GM12878 (cell line): ENCODE measurements at places on chromosomes 12 and 14.

GRCh38 chr12:109608270-109608669 is 34.7 kb downstream of the MVK start:
- H3K36me3 ChIP-seq, result no peaks in the 10 kb centered on the region
- H3K27me3 ChIP-seq, result no peaks in the 10 kb centered on the region
- no peak overlapping the region for H3K4me3 ChIP-seq
- no peak for DNase-seq
- no peaks in the 10 kb centered on the region for H3K4me1 ChIP-seq

DNA sequence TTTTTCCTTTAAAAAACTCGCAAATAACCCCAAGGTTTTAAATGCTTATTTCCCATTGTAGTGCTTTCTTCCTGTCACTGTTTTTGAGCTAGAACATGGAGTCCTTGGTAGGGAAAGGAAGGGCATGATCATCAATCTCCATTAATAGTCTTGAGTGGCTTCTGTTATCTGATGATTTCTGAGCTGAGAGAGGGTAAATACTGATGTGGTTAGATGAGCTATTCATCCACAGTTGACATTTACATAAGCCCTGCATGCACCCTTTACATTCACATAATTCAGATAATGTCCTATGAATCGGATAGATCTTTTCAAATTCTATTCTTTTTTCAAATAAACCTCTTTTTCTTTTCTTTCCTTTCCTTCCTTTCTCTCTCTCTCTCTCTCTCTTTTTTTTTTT is 81.4 kb downstream of the NTN4 start:
- H3K4me3 ChIP-seq, result no peak overlapping the region
- H3K27ac ChIP-seq, result no peak overlapping the region
- no peaks in the 10 kb centered on the region for H3K4me1 ChIP-seq
- no peak for DNase-seq

DNA sequence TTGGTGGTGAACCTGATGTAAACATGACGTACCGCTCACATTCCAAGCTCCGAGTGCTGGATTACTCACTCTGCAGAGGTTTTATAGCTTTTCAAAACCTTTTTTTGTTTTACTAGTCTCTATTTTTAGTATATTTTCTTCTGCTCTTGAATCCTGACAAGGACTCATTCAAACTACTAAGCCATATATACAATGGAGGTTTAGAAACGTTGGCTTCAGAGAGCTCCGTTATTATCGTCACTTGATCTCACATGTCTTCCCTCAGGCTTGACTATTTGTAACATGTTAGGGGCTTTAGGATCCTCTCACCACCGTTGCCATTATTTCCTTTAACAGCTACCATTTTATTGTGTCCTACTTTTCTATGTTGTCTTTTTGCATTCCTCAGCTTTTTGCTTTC is 1321.5 kb upstream of the FLRT2 start:
- H3K36me3 ChIP-seq, result no peaks in the 10 kb centered on the region
- H3K4me1 ChIP-seq, result no peaks in the 10 kb centered on the region
- H3K4me3 ChIP-seq, result no peak overlapping the region
- no peaks in the 10 kb centered on the region for H3K27me3 ChIP-seq
- H3K27ac ChIP-seq, result no peak overlapping the region
- DNase-seq, result no peak

GRCh38 chr12:58030566-58031279 is 89.4 kb downstream of the ATP23 start:
- no peaks in the 10 kb centered on the region for H3K27me3 ChIP-seq
- no peaks in the 10 kb centered on the region for H3K4me1 ChIP-seq
- H3K4me3 ChIP-seq, result no peak overlapping the region

DNA sequence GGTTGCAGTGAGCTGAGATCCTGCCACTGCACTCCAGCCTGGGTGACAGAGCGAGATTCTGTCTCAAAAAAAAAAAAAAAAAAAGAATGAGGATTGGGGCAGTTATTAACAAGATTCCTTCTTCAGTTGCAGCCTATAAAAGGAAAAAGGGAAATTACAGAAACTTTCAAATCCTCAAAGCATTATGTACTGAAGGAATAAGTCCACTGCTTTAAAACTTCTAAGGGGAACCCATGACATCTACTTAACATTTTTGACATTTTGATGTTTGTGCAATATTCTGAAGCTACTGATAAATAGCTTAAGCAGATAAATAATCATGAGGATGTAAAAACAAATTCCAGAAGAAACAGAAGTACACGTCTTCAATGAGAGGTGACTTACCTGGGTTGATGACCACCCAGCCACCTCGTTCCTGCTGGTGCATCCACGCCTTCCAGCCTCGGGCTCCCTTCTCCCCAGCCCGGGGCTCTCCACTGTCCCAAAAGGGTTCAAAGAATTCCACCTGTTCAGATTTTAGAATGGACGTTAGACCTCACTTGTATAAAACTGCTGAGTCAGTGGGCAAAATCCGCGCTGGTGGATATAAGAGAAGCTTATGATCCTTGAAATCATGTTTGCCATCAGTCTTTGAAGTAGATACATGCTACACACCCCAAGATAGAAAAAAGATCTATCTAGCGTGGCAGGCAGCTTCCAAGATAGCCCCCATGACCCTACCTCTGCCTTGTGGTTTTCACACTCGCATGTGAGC is 33.7 kb downstream of the NRDE2 start:
- no peaks in the 10 kb centered on the region for H3K4me1 ChIP-seq
- DNase-seq, result no peak
- no peak overlapping the region for H3K4me3 ChIP-seq
- no peaks in the 10 kb centered on the region for H3K27me3 ChIP-seq

- no peak for DNase-seq
- no peaks in the 10 kb centered on the region for H3K36me3 ChIP-seq
- H3K4me1 ChIP-seq, result no peaks in the 10 kb centered on the region
These were observed 446.7 kb upstream of the CCDC196 start for GRCh38 chr14:66039495-66039894.

DNA sequence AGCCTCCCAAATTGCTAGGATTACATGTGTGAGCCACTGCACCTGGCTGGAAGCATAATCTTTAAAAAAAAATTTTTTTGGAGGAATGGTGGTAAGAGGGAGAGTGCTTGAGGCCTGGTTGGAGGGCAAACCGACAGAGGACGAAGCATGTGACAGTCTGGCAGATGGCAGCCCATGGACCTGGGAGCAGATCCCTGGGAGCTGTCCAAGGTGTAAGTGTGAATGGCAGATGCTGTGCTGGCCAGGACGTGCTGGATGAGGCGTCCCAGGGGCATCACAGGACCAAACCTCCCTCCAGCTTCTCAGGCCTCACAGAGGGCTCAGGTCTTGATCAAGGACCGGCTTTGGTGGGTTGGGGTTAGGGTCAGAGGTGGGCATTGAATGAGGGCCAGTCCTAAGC is 128.4 kb upstream of the NCOR2 start:
- DNase-seq, result no peak
- H3K27ac ChIP-seq, result no peak overlapping the region
- H3K4me3 ChIP-seq, result no peak overlapping the region
- peaks cover 4% of the 10 kb centered on the region; the same call in 1 of the 2 replicates for H3K4me1 ChIP-seq
- no peaks in the 10 kb centered on the region; the same call in 1 of the 2 replicates for H3K27me3 ChIP-seq
- no peaks in the 10 kb centered on the region for H3K36me3 ChIP-seq

GRCh38 chr12:70609739-70610491 is 27.3 kb downstream of the PTPRB start:
- no peaks in the 10 kb centered on the region for H3K36me3 ChIP-seq
- H3K4me3 ChIP-seq, result no peak overlapping the region

DNA sequence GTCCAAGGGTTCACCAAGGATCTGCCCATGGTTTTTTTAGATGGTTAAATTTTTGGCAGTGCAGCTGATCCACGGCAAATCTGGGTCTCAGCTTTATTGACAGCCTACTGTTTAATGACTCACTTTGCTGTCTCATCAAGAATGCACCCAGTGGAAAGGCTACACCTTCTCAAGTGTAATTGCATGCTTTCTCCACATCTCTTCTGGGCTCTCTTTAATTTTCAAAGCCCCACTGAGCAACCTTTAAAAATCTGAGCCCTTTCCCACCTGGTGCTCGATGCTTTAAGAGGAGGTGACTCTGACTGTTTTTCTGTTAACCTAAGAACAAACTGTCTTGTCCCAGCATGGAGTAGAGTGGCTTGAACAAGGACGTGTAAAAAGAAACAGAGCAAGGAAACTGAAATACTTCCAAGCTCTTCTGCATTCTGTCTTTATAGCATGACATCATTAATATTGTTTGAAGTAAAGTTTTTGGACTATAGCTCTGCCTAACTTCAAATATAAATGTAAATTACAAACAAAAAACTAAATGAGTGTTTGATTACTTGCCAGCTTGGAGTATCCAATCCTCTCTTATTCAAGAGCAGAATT is 214.2 kb upstream of the KRR1 start:
- no peaks in the 10 kb centered on the region for H3K4me1 ChIP-seq
- H3K27me3 ChIP-seq, result no peaks in the 10 kb centered on the region
- DNase-seq, result no peak
- no peaks in the 10 kb centered on the region for H3K36me3 ChIP-seq
- H3K4me3 ChIP-seq, result no peak overlapping the region

DNA sequence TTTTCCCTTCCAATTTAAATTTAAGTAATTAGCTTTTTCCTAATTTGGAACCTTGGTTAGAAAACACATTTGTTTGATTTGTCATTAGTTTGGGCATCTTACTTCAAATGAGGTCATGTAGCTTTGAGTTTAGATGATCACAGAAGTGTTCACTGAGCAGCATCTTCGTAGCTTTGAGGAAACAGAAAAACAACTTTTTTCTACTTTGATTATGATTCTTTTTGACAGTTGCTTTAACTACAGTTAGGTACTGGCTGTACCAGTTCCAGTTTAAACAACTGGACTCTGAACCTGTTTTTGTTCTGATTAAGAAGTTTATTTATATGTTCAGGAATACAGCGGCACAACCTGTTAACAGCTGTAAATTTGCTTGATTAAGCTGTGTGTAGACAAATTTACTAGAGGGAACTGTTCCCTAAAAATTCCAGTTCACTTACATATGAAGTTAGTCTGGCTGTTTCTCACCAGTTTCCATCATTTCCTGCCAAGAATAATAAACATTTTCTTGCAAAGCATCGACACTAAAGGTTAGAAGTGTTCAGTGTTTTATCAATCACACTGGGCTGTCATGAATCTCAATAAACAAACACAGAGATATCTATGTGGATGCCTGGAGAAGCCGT is 191.9 kb downstream of the RAD51B start:
- H3K4me1 ChIP-seq, result no peaks in the 10 kb centered on the region
- no peaks in the 10 kb centered on the region for H3K27me3 ChIP-seq
- H3K27ac ChIP-seq, result no peak overlapping the region
- no peak for DNase-seq
- H3K36me3 ChIP-seq, result no peaks in the 10 kb centered on the region

DNA sequence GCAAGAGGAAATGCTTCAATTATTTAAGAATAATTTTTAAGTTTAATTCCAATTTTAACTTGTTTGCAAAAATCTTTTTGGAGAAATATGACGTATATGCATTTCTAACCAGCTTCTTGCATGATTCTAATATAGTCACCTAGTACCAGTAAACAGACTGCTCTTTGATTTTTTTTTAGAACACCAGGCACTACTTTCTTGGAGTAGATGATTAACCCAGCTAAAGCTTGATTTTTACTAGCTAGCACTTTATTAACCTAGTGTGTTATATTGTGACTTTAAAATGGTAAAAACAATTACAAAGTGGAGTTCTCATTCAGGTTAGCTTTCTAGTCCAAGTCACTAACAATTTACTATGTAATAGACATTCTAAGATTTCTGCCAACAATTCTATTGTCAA is 32.6 kb upstream of the FGD4 start:
- no peaks in the 10 kb centered on the region for H3K27me3 ChIP-seq
- H3K27ac ChIP-seq, result no peak overlapping the region
- H3K4me3 ChIP-seq, result no peak overlapping the region
- no peak for DNase-seq
- no peaks in the 10 kb centered on the region for H3K36me3 ChIP-seq

- H3K36me3 ChIP-seq, result peaks cover 13% of the 10 kb centered on the region
- H3K27ac ChIP-seq, result no peak overlapping the region
- H3K4me3 ChIP-seq, result no peak overlapping the region
- DNase-seq, result no peak
These were observed 18.6 kb downstream of the PSMC1 start for GRCh38 chr14:90274808-90275457.

GRCh38 chr14:22073801-22074200 is 400.2 kb upstream of the OR4E1 start:
- peaks cover 10% of the 10 kb centered on the region for H3K4me1 ChIP-seq
- no peak for DNase-seq
- no peaks in the 10 kb centered on the region for H3K27me3 ChIP-seq
- H3K27ac ChIP-seq, result no peak overlapping the region

DNA sequence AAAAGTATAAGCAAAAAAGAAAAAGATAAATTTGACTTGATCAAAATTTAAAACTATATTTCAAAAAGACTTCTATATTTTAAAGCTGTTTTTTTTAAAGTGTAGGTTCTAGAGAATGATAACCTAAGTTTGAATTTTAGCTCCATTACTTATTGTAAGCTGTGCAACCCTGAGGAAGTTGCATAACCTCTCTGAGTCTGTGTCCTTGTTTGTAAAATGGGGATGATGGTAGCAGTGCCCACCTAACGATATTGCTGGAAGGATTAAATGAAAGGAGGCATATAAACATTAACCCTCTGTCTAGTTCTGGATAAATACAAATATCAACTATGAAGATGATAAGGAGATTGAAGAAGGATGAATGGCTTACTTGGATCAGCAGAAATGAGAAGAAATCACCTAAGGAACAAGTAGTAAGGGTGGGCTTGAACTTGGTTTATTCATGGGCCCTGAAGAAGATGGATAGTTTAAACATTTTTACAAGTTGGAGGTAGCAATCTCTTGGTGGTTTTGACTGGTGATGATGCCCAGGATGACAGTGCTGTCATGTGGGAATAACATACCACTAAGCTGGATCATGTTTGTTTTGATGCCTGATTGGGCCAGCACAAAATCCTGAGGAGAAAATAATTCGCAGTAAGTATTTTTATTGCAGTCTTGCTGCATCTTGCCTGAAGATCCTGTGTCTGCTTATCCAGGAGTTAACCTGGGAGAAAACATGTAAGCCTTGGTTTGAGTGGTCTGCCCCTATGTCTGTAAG is 35.0 kb downstream of the TXNRD1 start:
- H3K4me1 ChIP-seq, result no peaks in the 10 kb centered on the region
- no peaks in the 10 kb centered on the region for H3K36me3 ChIP-seq
- no peaks in the 10 kb centered on the region for H3K27me3 ChIP-seq
- H3K4me3 ChIP-seq, result no peak overlapping the region
- no peak overlapping the region for H3K27ac ChIP-seq

DNA sequence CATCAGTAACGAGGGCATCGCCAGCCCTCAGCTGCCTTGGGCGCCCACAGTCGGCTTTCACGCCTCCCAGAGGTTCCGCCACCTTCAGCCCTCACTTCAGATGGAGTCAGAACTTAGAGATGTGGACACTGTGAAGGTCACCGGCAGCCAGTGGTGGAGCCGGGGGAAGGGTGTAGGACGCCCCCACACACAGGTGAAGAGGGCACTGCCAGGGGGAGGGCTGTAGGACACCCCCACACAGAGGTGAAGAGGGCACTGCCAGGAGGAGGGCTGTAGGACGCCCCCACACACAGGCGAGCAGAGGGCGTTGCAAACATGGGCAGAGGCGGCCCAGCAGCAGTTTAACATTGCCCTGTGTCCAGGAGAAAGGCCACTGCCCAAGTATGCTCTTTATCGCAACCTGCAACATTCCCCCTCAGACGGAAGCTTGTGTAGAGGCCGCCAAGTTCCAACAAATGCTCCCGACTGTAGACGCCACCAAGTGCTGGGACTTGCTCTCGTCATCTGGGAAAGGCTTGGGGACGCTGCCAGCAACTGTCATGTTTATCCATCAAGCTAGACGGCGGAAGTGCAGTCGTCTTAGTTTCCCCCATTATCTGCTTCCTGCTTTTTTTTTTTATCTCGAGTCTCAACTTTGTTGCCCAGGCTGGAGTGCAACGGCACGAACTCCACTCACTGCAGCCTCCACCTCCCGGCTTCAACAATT is 4.9 kb upstream of the ANKLE2 start:
- DNase-seq, result no peak
- H3K36me3 ChIP-seq, result peaks cover 3% of the 10 kb centered on the region; the same call in 1 of the 2 replicates
- H3K4me3 ChIP-seq, result no peak overlapping the region
- H3K27ac ChIP-seq, result no peak overlapping the region

GRCh38 chr12:66329941-66330340 is 27.6 kb downstream of the HELB start:
- H3K36me3 ChIP-seq, result no peaks in the 10 kb centered on the region
- H3K27ac ChIP-seq, result no peak overlapping the region
- no peaks in the 10 kb centered on the region for H3K27me3 ChIP-seq
